ENCODE measurements at places on chromosomes 11 and 22.

GRCh38 chr22:39212721-39213376 is 31.9 kb downstream of the PDGFB start:
- peak; percentile 68 for DNase-seq

DNA sequence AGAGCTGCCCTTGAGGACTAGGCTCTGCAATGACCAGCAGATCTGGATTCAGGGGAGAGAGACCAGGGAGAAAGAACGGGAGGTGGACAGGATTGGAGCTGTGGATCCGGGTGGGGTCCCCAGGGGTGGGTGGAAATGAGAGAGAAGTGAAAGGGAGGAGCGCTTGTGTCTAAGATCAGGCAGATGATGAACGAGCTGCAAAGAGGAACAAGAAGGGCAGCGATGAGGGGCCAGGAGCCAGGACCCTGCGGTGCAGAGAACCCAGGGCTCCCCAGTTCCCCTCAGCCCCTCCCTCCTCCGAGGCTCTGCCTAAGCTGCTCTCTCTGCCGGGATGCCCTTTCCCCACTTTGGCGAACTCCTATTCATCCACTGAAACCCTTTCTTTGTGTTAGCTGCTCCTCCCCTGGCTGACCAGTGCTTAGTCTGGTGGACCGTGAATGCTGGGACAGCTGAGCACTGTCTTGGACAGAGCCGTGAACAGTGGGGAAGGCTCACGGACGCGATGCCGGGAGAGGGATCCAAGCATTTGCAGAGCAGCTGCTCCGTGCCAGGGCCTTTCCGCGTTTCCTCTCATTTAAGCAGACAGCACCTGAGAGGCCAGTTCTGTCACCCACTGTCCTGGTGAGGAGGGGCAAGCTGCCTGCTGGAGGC is 35.9 kb downstream of the SHISAL1 start:
- no peak for DNase-seq

GRCh38 chr11:116332391-116332790 is 440.4 kb downstream of the BUD13 start:
- DNase-seq, result no peak

DNA sequence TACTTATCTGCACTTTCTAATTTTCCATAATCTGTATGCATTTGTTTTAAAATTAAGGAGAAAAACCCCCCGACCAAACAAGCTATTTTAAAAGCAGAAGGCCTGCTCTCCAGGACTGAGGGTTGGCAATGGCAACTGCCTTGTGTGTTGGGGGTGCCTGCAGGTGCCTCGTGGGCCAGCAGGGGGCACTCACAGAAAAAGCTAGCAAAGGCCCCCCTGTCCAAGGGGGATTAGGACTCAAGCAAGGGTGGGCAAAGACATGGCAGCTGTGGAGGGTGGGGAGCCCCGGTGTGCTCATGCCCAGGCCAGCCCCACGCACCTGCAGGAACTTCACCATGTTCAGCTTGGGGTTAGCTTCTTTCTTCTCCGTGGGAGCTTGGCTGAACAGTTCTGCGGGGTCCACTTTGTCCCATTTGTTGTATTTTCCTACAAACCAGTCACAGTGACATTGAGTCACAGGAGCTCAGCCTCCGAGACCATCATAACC is 10.3 kb downstream of the TOP3B start:
- no peak for DNase-seq

DNA sequence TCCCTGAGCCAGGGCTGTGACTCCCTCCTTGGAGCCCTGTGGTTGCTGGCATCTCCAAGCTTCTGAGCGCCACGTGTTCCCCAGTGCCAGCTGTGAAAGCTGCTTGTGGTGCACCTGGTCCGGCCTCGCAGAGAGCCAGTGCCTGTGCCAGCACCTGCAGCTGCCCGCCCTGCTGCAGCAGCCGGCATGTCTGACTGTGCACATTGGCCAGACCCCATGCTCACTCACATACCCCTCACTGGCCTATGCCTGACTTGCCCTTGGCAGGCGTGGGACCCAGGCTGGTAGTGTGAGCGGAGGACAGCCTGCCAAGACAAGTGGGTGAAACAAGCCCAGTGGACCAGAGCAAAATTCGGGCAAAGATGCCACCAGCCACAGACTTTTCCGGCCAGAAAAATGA is 9.8 kb downstream of the MRPL48 start:
- DNase-seq, result no peak

DNA sequence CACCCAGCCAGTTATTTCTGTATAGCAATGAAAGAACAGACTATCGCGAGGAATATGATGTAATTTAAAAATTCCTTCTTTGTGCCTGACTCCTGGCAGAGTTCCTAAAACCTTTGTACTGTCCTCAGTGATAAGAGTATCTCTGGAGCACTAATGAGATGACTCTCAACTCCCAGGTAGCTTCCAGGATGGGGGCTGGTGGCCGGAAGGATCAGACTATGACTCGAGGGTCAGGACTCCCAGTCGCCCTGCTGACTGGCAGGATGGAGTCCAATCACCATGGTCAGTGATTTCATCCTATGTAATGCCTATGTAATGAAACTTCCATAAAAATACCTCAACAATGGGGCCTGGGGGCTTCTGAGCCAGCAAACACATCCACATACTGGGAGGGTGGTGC is 135.1 kb downstream of the SHANK2 start:
- no peak for DNase-seq

GRCh38 chr11:33000181-33000580 is 15.5 kb upstream of the DEPDC7 start:
- DNase-seq, result peak; percentile 44

- no peak for DNase-seq
Observed at GRCh38 chr11:61023086-61023965, 51.8 kb downstream of the CD6 start.

- no peak for DNase-seq
Observed at GRCh38 chr11:68340784-68341556, 28.6 kb downstream of the LRP5 start.
